ENCODE measurements at places on chromosomes 5 and 9.

DNA sequence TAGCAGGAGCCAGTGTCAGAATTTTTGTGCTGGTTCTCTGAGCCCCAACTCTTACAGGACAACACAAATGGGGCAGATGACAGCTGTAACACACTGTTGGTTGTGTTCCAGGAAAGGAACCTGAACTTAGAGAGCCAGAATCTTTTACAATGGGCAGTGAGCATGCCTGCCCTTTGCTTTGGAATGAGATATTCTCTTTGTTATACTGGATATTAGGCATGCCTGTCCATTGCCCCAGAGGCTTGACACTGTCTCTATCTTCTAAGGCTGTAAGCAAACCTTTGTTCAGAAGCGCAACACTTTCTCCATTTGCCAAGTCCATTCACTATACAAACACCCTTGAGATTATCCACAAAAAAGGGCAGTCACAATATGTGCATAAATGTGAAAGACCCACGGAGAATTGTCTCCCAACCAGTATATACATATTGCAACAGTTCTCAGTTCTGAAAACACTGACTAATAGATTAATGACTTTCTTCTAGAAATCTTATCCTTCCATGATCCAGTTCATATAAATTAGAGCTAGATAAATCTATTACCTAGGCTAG, 26.3 kb upstream of the CEP120 start:
- DNase-seq: no peak

GRCh38 chr9:95732802-95733688, 142.4 kb upstream of the ERCC6L2 start:
- DNase-seq: no peak

- no peak for DNase-seq
Measured at GRCh38 chr9:136416427-136416826, 6.0 kb downstream of the PMPCA start.

DNA sequence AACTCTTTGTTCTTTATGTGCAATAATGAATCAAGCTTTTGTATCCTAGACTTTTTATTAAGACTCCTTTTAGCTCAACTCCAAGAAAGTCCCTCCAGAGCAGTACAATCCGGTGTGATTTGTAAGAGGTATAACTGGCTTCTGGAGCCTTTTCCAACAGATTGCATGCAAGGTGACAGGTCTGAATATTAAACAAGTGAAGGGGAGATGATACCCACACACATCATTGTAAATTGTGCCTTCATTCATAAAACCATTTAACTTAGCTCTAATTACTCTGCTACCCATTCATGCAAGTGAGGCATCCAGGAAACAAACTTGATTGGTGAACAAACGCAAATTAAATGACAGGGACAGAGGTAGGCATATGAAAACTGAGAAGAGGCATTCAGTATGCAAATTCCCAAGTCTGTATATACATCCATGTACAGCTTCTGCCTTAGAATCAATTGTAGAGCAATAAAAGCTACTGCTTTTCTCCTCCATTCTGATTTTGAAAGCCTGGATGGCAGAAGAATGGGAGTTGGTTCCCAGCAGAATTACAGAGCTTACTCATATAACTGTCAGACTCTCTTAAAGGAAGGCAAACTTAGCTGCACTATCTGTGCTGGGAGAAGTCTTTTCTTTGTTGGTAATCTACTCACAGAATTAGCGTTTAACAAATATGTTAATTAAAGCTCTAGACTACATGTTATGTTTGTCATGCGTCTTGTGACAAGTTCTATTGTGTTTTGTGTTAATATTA, 261.0 kb upstream of the CDH6 start:
- no peak for DNase-seq

All from stimulated activated CD8-positive, alpha-beta memory T cell treated with anti-CD3 and anti-CD28 coated beads, Interleukin-4, amount 100 ng/mL, for 1 hour (primary cell).